ENCODE measurements at places on chromosomes 16 and 17. TPM values are rescaled to one million over a fixed set of nuclear protein-coding genes. Genes with fewer than 3 reads are reported as not detected.

Gene TP53
- 53.7 TPM for total RNA-seq

Gene PSMB3
- 367 TPM for total RNA-seq

Gene CHRNE
- 3.2 TPM for total RNA-seq

Gene CANT1
- total RNA-seq: 54.4 TPM

Gene PDILT
- not detected for total RNA-seq

Gene CLEC18A
- total RNA-seq: 0.13 TPM

Gene ASPA
- not detected for total RNA-seq

Gene LSM12
- total RNA-seq: 38.1 TPM

Gene KSR1
- total RNA-seq: 26.2 TPM

Gene ANKFN1
- 0.42 TPM for total RNA-seq

Gene CLTC
- 360 TPM for total RNA-seq

Gene PLXDC1
- not detected for total RNA-seq

Gene SRCIN1
- total RNA-seq: 0.07 TPM

Gene SBK1
- total RNA-seq: 0.04 TPM

Gene SLC13A2
- total RNA-seq: not detected

Gene ABCC12
- total RNA-seq: not detected

Gene RRAD
- 0.60 TPM for total RNA-seq

Gene SPATA32
- total RNA-seq: not detected

Gene GP1BA
- total RNA-seq: not detected

Gene STAT5B
- total RNA-seq: 54.3 TPM

Gene ATAD5
- total RNA-seq: 5.3 TPM

Gene DNAI2
- not detected for total RNA-seq

Gene KCNH6
- total RNA-seq: not detected

Gene KRTAP9-8
- total RNA-seq: not detected

Gene SDK2
- total RNA-seq: 0.04 TPM

Gene TMEM88
- 5.8 TPM for total RNA-seq

Gene PIRT
- not detected for total RNA-seq

Gene PTX4
- total RNA-seq: not detected

Gene C1QTNF8
- not detected for total RNA-seq

Gene NOG
- 4.4 TPM for total RNA-seq

Gene TMC8
- under 0.01 TPM for total RNA-seq

Gene RECQL5
- 12.0 TPM for total RNA-seq

Gene C17orf67
- 1.4 TPM for total RNA-seq

Gene ICAM2
- 668 TPM for total RNA-seq

Gene MPO
- under 0.01 TPM for total RNA-seq

Gene KRTAP4-4
- not detected for total RNA-seq

Gene CCL8
- not detected for total RNA-seq

Gene C17orf100
- total RNA-seq: 0.40 TPM

Gene USP7
- total RNA-seq: 70.2 TPM

Gene PRAC2
- not detected for total RNA-seq

Gene NRN1L
- total RNA-seq: not detected

Gene KAT8
- 39.5 TPM for total RNA-seq

Gene HOXB3
- total RNA-seq: 7.5 TPM

Gene GRB7
- total RNA-seq: not detected

Gene WFIKKN1
- 0.07 TPM for total RNA-seq

Gene C16orf96
- not detected for total RNA-seq

Gene KLHL36
- total RNA-seq: 62.3 TPM

Data from pulmonary artery endothelial cell (primary cell).